Left ventricle myocardium inferior (tissue), 1 donor: ENCODE measurements at places on chromosomes 4 and X.

DNA sequence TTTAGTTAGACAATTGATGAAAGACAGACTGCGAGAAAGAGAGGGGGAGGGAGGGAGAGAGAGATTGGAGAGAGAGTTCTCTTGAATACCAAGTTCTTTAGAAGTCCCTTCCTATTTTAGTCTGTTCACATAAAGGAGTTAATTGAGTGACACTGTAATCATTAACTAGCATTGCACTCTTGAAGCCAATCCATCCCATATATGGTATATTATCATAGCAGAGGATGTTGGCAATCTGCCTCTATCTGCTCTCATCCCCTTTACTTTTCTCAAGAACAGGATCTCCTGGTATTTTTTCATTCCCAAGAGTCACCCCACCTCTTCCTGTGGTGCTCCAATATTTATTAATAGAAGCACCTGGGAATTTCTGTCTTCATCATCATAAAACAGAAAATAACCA lies 959.6 kb upstream of the NDST4 start:
- no peak for DNase-seq
- no peaks in the 10 kb centered on the region for H3K27me3 ChIP-seq
- no peak overlapping the region for H3K27ac ChIP-seq
- no peak overlapping the region for H3K4me3 ChIP-seq
- H3K36me3 ChIP-seq: no peaks in the 10 kb centered on the region

GRCh38 chr4:24650849-24651640 lies 66.7 kb upstream of the DHX15 start:
- H3K27ac ChIP-seq: no peak overlapping the region
- no peak overlapping the region for H3K4me3 ChIP-seq
- H3K27me3 ChIP-seq: no peaks in the 10 kb centered on the region
- H3K36me3 ChIP-seq: no peaks in the 10 kb centered on the region
- no peaks in the 10 kb centered on the region for H3K4me1 ChIP-seq

DNA sequence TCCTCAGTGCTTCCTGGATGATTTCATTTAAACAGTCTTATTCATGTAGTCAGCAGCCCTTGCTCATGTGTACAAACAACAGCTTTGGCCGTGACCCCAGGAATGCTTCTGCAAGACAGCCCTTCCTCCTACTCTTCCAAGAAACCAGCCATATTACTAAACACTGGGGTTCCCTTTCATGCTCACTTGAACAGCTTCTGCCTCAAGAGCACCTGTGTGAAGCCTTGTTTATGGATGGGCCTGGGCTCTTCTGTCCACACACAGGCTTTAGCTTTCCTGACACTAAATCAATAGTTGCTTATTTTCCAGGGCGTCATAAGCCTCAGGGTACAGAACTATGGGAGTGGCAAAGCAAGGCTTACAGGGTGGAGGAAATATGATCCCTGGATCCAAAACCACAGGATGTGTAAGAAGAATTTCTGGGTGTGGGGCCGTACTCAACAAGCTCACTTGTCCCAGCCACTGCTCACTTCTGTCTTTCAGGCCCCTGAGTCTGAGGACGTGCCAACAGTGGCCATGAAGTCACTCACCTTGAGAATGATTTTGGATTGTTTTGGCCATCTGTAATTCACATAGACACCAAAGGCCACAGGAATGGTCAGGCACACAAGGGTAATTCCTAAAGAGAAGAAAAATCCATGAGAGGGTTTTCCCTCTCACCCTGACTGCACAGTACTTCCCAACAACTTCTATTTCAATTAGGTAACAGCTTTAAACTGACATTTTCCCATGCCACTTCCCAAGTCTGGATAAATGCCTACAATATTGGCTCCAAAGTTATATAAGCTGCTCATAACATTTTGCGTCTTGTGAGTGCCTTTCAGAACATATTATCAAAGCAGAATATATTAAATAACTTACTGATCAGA lies 17.7 kb downstream of the SLC10A6 start:
- no peaks in the 10 kb centered on the region for H3K4me1 ChIP-seq
- H3K27me3 ChIP-seq: no peaks in the 10 kb centered on the region
- H3K27ac ChIP-seq: no peak overlapping the region
- peaks cover 30% of the 10 kb centered on the region for H3K36me3 ChIP-seq
- H3K4me3 ChIP-seq: no peak overlapping the region
- DNase-seq: no peak

DNA sequence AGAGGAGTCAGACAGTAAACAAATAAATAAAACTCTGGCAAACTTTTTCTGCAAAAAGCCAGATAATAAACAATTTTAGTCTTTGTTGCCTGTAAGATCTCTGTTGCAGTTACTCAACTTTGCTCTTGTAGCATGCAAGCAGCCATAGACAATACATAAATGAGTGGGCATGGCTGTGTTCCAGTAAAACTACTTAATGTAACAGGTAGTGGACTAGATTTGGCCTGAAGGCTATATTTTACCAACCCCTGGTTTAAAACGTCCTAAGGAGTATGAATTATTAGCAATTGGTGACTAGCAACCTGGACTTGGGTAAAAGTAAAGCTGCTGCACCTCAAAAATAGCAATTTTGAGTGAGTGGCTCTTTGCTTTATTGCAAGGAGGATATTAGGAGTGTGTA lies 30.9 kb downstream of the SLAIN2 start:
- no peaks in the 10 kb centered on the region for H3K36me3 ChIP-seq
- H3K4me1 ChIP-seq: peaks cover 22% of the 10 kb centered on the region
- no peak overlapping the region for H3K4me3 ChIP-seq
- H3K27ac ChIP-seq: no peak overlapping the region
- H3K27me3 ChIP-seq: no peaks in the 10 kb centered on the region

DNA sequence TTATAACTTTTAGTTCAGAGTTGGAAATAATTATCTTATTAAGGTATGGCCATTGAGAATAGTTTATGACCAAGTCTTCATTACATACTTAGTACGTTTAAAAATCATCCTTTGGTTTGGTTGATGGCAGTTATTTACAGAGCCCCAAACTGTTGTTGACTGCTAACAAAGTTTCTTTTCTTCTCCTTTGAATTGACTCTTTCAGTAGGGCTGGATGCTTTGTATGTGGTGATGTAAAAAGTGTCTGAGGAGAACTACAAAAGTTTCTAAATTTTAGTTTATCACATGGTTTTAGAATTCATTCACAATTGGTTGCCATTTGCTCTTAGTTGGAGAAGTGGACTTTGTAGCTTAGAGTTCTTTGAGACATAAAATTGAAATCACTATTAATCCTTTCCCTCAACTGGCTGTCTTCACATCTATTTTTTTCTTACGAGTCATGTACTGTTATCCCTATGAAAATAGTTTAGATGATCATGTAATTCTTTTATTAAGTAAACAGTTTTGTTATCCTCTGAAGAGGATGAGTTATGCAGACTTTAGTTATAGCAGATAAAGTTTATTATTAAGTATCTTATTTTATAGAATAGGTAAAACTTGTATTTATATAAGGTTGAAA lies 14.8 kb downstream of the PTPN13 start:
- no peak overlapping the region for H3K27ac ChIP-seq
- H3K4me3 ChIP-seq: no peak overlapping the region
- H3K4me1 ChIP-seq: no peaks in the 10 kb centered on the region
- H3K36me3 ChIP-seq: no peaks in the 10 kb centered on the region
- DNase-seq: no peak
- peaks cover 7% of the 10 kb centered on the region for H3K27me3 ChIP-seq

GRCh38 chr4:72109959-72110497 lies 78.2 kb downstream of the NPFFR2 start:
- H3K4me3 ChIP-seq: no peak overlapping the region
- no peaks in the 10 kb centered on the region for H3K36me3 ChIP-seq
- DNase-seq: no peak
- H3K27me3 ChIP-seq: no peaks in the 10 kb centered on the region

- peaks cover 15% of the 10 kb centered on the region for H3K4me1 ChIP-seq
- no peak overlapping the region for H3K27ac ChIP-seq
- DNase-seq: no peak
Measured at GRCh38 chr4:98838531-98838930, 90.4 kb downstream of the EIF4E start.

GRCh38 chrX:28854637-28855036 lies 267.4 kb downstream of the IL1RAPL1 start:
- no peaks in the 10 kb centered on the region for H3K4me1 ChIP-seq
- H3K27me3 ChIP-seq: no peaks in the 10 kb centered on the region
- no peak for DNase-seq

DNA sequence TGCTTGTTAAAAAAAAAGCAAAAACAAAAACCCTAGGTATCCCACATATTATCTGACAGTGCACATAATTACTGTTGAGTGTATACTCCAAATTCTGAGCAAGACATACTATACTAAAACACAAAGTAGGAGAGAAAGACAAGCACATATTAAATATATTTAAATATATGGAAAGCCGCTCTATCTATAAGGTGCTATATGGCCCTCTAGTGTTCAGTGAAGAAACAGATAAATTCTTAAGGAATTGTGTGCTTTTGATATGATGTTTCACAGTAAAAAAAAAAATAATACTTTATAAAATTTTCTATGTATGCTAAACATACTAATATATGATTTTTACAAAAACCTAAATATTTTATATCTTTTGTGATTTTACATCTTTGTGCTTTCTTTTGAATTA lies 137.8 kb downstream of the FBXW7 start:
- DNase-seq: no peak
- peaks cover 7% of the 10 kb centered on the region for H3K4me1 ChIP-seq
- no peaks in the 10 kb centered on the region for H3K36me3 ChIP-seq
- H3K27me3 ChIP-seq: no peaks in the 10 kb centered on the region
- no peak overlapping the region for H3K27ac ChIP-seq
- no peak overlapping the region for H3K4me3 ChIP-seq

- no peak for DNase-seq
- no peak overlapping the region for H3K27ac ChIP-seq
- no peaks in the 10 kb centered on the region for H3K27me3 ChIP-seq
- H3K4me3 ChIP-seq: no peak overlapping the region
- no peaks in the 10 kb centered on the region for H3K36me3 ChIP-seq
Measured at GRCh38 chr4:66273110-66273509, 602.8 kb upstream of the EPHA5 start.

- peak; percentile 37 for DNase-seq
- H3K4me1 ChIP-seq: no peaks in the 10 kb centered on the region
- no peak overlapping the region for H3K4me3 ChIP-seq
- H3K27ac ChIP-seq: no peak overlapping the region
- H3K36me3 ChIP-seq: no peaks in the 10 kb centered on the region
- H3K27me3 ChIP-seq: no peaks in the 10 kb centered on the region
Measured at GRCh38 chrX:18390941-18391538, 34.4 kb upstream of the CDKL5 start.

GRCh38 chrX:22247169-22247568 lies 25.5 kb upstream of the CBLL2 start:
- DNase-seq: no peak
- no peak overlapping the region for H3K27ac ChIP-seq
- no peaks in the 10 kb centered on the region for H3K4me1 ChIP-seq
- no peak overlapping the region for H3K4me3 ChIP-seq

DNA sequence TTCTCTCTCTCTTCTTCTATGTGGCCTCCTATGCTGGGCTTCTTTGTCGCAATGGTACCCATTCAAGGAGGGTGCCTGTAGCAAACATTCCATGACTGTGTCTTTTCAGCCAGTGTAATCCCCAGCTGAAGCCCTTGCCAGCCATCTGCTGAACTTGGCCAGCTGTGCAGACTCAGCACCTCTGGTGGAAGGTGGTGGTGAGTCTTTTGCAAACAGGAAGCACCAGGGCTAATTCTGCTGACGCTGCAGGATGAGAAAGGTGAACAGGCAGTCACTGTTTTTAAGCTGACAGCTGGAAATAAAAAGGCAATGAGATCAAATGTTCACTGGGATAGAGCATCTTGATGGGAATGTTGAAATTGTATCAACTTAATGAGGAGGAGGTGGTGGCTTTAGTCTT lies 298.7 kb upstream of the CLNK start:
- H3K27me3 ChIP-seq: peaks cover 10% of the 10 kb centered on the region
- H3K27ac ChIP-seq: no peak overlapping the region
- no peaks in the 10 kb centered on the region for H3K36me3 ChIP-seq
- no peaks in the 10 kb centered on the region for H3K4me1 ChIP-seq
- no peak overlapping the region for H3K4me3 ChIP-seq
- DNase-seq: no peak

GRCh38 chr4:64464581-64464980 lies 55.3 kb upstream of the TECRL start:
- no peaks in the 10 kb centered on the region for H3K27me3 ChIP-seq
- no peak for DNase-seq
- no peak overlapping the region for H3K27ac ChIP-seq
- no peaks in the 10 kb centered on the region for H3K36me3 ChIP-seq
- H3K4me3 ChIP-seq: no peak overlapping the region

DNA sequence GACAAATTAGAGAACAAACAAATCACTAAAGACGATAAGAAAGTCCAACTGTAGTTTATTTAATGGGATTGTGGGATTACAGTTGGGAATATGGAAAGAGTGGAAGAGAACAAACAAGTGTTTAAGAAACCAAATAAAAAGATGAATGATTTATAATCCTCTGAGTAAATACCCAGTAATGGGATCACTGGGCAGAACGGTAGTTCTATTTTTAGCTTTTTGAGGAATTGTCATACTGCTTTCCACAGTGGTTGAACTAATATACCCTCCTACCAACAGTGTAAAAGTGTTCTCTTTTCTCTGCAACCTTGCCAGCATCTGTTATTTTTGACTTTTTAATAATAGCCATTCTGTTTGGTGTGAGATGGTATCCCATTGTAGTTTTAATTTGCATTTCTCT lies 15.0 kb downstream of the C4orf51 start:
- no peaks in the 10 kb centered on the region for H3K27me3 ChIP-seq
- DNase-seq: no peak
- no peaks in the 10 kb centered on the region for H3K36me3 ChIP-seq
- no peak overlapping the region for H3K27ac ChIP-seq

GRCh38 chr4:41657561-41657960 lies 91.0 kb downstream of the PHOX2B start:
- DNase-seq: no peak
- H3K27me3 ChIP-seq: no peaks in the 10 kb centered on the region
- H3K4me1 ChIP-seq: peaks cover 39% of the 10 kb centered on the region

DNA sequence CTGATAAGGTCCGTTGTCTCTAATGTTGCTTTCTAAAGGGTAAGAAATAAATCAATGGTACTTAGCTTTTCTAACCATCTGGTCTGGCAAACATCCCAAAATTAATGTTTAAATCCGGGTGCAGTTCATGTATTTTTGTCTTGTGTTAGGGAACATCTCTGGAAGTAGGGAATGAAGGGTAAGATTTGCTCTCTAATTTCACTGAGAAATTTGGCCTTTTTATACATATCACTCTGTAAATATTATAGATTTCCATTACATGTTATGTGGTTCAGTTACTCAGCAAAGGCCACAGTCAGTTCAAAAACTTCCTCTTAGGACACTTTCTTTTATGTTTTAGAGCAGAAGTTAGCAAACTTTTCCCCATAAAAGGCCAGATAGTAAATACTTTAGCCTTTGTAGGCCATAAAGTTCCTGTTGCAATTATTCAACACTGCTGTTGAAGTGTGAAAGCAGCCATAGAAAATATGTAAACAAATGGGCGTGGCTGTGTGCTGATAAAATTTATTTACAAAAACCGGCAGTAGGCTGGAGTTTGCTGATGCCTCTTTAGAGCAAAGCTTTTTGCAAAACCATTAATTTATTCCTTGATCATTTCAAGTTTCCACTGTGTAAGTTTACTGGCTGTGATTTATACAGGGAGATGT lies 218.1 kb downstream of the ANTXR2 start:
- H3K27ac ChIP-seq: no peak overlapping the region
- H3K4me1 ChIP-seq: no peaks in the 10 kb centered on the region
- no peaks in the 10 kb centered on the region for H3K36me3 ChIP-seq
- no peaks in the 10 kb centered on the region for H3K27me3 ChIP-seq
- DNase-seq: no peak
- no peak overlapping the region for H3K4me3 ChIP-seq
